ENCODE measurements at places on chromosomes 6 and 20.

- no peak for DNase-seq
Measured at GRCh38 chr6:125274935-125275334, 26.8 kb downstream of the HDDC2 start.

DNA sequence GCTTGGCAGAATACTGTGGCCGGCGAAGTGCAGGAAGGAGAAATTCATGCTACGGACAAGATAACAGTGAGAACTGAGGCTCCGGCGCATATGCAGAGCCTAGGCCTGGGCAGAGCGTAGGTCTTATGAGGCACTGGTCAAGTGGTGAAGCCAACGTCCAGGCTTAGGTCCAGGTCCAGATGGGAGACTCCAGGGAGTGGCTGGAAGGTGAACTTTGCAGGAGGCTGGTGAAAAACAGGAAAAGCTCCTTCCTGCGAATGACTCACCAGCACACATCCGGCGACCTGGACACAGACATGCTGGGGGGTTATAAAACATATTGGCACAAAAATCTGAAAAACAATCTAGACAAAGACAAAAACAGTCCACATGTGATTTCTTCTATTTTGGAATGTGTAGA lies 15.4 kb downstream of the C6orf141 start:
- DNase-seq: no peak

DNA sequence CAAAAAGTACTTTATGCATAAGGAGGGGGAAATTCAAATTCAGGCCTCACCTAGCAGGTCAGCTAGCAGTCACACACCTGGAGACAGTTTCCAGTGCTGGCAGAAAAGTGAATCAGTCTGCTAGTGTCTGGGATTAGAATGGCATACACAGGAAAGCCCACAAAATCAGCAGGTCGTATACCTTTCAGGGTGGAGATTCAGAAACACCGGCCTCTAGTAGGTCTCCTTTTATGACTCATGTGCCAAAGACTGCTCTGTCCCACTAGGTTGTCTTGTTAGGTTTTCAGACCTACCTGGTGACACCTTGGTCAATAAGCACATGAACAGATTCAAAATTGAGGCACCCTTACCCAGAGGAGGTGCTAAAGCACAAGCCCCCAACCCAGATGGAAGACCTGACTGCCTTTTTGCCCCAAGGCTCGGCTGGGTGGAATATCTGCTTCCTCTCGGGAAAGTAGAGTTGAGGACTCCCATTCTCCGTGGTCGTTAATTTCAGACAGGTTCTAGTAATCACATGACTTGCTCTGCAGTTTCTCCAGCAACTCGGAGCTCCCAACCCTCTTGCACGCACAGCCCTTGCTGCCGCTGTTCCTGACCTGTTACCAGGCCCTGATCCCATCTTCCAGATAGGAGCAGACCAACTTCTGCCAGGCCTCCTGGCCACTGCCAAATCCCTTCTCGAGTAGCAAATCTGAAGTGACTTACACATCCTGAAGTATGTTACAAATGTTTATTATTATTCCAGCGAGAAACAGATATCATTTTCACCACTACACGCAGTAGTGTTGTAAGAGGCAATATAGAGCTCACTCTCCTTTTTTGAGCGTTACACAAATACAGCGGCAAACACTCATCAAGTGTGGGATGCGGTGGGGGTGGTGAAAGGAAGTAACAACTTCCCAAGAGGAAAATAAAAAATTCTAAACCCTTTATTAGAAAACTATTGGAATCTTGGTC lies 46.6 kb downstream of the AGPAT4 start:
- peak; percentile 18 for DNase-seq

DNA sequence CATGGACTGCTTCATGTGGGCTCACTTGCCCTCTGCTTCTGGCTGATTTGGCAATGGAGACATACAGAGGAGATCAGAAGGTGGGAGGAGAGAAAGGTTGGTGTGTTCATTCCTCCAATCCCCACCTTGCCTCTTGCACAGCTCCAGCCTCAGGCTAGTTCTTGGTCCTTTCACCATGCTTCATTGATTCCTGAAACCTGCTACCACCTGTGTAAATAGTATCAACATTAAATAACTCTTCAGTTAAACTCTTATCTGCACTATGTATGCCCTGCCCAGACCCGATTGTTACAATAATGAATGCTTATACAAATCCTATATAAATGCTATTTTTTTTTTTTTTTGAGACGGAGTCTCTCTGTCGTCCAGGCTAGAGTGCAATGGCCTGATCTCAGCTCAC lies 174.5 kb downstream of the CD83 start:
- DNase-seq: no peak

- DNase-seq: no peak
Measured at GRCh38 chr20:48599106-48599747, 228.6 kb downstream of the PREX1 start.

DNA sequence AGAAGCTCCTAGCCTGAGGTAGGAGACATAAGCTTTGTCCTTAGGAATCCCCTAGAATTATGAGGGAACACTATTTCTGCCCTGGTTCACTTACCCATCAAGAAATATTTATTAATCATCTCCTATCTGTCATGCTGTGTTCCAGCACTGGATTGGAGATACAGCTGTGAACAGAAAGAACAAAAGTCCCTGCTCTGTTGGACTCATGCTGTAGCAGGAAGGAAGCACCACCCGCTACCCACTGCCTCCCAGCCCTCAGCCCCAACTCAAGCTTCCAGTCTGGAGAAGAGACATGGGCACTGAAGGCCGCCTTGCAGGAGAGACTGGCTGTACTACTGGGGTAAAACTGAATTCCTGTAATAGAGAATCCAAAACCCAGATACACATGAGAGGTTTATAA lies 78.0 kb downstream of the MDGA1 start:
- DNase-seq: no peak

- no peak for DNase-seq
Measured at GRCh38 chr6:41558033-41558807, 12.0 kb downstream of the FOXP4 start.

DNA sequence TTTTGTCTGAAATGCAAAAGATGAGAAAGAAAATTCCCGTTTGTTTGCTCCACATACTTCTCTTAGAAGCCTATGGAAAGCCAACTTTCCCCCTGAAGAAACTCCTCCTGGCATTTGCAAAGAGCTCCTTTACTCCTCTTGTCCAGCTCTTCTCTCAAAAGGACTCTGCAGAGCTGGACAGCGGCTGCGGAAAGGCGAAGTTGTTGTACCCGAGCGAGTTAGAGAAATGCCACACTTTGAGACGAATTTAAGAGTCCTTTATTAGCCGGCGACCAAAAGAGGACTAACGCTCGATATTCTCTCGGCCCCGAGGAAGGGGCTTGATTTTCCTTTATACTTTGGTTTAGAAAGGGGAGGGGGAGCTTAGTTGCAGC lies 157.8 kb downstream of the TRIM27 start:
- DNase-seq: no peak

- peak; percentile 78 for DNase-seq
Measured at GRCh38 chr6:52317841-52318581, 33.5 kb upstream of the MCM3 start.

DNA sequence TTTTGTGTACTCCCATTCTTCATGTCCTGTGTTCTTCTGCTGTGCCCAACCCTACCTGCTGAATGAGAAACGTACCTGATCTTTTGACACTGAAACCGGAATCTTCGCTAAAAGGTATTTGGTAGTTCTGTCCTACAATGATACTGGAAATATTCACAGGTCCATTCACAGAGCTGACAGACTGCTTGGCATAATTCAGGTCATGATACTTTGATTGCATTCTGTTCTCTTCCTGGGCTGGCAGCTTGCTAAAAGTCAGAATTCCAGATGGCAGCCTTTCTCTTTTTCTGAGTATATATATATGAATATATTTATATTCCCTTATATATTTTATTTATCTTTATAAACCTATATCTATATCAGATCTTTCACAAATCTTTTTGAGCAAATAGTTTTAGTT lies 375.1 kb downstream of the PHF3 start:
- DNase-seq: no peak

DNA sequence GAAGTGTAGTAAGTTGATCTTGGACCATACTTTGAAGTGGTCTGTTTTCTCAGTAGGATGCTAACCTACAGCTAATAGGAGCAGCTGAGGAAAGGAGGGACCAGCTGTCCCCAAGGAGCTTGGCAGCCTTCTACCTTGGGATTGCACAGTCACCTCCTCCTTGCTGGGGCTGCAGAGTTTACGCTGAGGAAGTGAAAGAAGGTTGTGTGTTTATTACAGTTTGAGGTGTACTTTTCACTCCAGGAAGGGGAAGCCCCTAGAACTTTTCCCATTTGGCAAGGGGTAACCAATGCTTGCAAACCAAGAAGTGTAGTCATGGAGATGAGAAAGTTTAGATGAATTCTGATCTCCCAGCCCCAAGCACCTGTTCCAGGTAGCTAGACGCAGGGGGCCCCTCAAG lies 58.8 kb downstream of the BMP6 start:
- peak; percentile 29 for DNase-seq

- DNase-seq: no peak
Measured at GRCh38 chr6:141833001-141833655, 299.6 kb upstream of the GJE1 start.

GRCh38 chr6:144150710-144151657 lies 667 bp downstream of the STX11 start:
- peak; percentile 91 for DNase-seq

DNA sequence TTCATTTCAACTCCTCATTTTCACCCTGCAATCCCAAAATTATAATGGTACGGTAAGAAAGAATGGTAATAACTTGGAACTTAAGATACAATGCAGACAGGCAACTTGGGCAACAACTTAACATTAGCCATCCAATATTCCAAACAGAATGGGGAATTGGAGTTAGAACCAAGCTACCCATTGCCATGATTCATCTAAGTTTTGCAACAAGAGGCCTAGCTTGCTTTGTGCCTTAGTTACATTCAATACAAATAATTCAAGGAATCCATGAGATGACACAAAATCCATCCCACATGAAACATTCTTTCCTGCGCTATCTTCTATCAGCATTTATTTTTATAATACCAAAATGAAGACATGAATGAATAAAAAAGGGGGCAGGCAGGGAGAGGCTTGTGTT lies 28.4 kb downstream of the DCDC2 start:
- DNase-seq: no peak

DNA sequence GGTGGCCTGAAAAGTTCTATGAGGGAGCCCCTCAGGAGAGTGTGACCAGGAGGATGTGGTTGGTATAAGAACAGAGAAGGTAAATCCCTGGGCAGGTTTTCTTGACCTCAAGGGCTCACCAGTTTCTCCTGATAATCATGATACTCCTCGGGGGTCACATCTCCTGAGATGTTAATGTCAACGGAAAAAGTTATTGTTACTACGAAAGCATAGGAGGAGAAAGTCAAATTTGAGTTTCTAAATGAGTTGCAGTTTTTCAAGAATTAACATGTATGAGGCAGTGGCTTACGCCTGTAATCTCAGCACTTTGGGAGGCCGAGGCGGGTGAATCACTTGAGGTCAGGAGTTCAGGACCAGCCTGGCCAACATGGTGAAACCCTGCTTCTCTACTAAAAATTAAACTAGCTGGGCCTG lies 23.4 kb downstream of the MGME1 start:
- peak; percentile 60 for DNase-seq

DNA sequence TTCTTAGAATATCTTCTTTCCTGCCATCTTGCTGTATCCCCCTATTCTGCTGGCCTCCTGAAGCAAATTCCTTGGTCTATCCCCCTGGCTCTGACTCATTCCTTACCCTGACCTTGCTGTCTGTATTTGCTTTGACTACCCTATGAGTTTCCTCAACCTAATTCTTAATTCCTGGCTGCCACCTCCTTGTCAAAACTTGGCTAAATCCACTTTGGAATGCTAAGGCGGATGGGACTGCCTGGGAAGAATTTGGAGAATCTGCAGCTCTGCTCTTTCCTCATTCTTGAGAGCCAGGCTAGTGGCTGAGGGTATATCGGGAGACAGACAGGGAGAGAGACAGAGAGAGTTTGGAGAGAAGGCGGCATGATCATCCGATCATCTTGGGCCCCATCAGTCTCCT lies 24.4 kb downstream of the CAP2 start:
- DNase-seq: no peak

DNA sequence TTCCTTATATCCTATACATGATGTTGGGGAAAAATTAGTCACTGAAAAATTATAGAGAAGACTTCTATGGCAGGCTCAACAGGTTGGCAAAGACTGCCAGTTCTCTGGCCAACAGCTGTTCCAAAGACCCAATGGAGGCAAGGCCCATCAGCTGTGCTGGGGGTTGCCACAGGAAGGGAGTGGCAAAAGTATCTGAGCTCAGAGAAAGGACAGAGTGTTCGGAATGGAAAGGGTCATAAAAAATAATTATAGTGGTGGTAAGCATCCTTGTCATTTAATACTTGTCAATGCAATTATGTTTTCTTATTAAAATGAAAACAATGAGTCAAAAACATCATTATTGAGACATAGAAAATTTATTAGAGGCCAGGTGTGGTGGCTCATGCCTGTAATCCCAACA lies 36.1 kb downstream of the FASTKD5 start:
- no peak for DNase-seq

GRCh38 chr20:12740647-12741046 lies 268.1 kb upstream of the SPTLC3 start:
- no peak for DNase-seq

- DNase-seq: no peak
Measured at GRCh38 chr6:8325743-8326142, 109.6 kb downstream of the SLC35B3 start.

DNA sequence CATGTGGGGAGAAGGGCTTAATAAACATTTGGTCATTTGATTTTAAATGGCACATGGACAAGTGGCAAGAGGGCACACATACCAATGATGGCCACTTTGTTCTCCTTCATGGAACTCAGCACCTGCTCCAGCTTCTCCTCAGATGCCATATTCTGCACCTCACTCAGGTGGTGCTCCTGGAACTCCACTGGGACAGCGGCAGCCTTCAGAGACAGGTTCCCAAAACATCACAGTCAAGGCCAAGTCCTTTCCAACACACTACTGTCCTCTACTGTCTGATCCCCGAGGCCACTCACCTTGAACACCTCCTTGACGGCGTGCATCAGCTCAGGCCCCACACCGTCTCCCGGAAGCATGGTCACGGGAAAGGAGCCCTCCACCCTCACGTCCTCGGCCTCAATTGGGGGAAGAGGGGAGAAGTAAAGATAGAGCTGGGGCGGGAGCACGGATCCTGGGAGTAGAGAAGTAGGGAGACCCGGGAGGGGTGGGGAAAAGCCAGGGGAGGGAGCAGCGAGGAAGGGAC lies 591 bp downstream of the IDH3B start:
- no peak for DNase-seq

GRCh38 chr6:56062836-56063235 lies 184.5 kb downstream of the COL21A1 start:
- no peak for DNase-seq

- DNase-seq: no peak
Measured at GRCh38 chr6:45044086-45044485, 284.0 kb upstream of the RUNX2 start.

GRCh38 chr20:23123886-23124285 lies 37.8 kb upstream of the CD93 start:
- no peak for DNase-seq

- no peak for DNase-seq
Measured at GRCh38 chr6:139376604-139377218, 2.3 kb upstream of the CITED2 start.

GRCh38 chr6:93735099-93735498 lies 315.7 kb upstream of the EPHA7 start:
- DNase-seq: no peak

GRCh38 chr20:5592823-5593739 lies 157.1 kb upstream of the SHLD1 start:
- peak; percentile 48 for DNase-seq

GRCh38 chr6:111625461-111626391 lies 20.0 kb upstream of the TRAF3IP2 start:
- DNase-seq: no peak

GRCh38 chr20:50338479-50339391 lies 148.1 kb downstream of the CEBPB start:
- peak; percentile 92 for DNase-seq
